Stimulated activated CD8-positive, alpha-beta memory T cell treated with anti-CD3 and anti-CD28 coated beads, Interleukin-4, amount 100 ng/mL, for 4 hours (primary cell): ENCODE measurements at places on chromosomes 5 and 9.

DNA sequence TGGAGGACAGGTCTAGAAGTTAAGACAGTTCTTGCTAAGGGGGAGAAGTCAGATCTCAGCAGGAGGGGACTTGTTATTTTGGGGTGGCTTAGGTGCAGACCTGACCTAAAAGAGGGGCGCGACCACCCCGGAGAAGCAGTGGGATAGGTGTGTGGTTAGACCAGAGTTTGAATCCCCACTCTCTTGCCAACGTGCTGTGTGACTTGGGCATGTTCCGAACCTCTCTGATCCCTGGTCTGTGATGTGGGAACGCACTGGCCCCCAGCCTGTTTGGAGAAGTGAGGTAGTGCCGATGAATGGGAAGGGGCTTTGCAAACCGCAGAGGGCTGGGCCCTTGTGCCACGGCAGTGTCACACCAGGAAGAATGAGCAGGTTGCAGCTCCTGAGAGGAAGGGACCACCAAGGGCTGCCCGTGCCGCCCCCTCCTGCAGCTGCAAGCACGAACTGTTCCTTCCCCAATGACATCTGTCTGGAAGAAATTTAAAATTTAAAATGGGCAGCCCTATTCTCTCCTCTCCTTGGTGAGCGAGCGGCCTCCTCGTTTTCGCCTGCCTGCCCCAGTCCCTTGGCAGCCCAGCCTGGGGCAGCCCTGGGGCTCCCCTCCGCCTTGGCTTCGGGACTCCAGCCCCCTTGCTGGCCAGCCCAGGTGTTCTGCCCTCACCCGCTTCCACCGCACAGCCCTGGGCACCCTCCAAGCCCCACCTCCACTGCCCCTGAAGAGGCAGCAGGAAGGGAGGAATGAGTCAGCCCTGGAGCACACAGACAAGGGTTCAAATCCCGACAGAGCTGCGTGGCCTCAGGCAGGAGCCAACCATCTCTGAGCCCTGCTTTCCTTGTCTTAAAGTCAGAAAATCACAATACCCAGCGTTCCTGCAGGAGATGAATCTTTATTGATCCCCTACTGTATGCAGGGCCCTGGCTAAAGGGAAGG, 1.6 kb downstream of the FIBCD1 start:
- no peak for DNase-seq

DNA sequence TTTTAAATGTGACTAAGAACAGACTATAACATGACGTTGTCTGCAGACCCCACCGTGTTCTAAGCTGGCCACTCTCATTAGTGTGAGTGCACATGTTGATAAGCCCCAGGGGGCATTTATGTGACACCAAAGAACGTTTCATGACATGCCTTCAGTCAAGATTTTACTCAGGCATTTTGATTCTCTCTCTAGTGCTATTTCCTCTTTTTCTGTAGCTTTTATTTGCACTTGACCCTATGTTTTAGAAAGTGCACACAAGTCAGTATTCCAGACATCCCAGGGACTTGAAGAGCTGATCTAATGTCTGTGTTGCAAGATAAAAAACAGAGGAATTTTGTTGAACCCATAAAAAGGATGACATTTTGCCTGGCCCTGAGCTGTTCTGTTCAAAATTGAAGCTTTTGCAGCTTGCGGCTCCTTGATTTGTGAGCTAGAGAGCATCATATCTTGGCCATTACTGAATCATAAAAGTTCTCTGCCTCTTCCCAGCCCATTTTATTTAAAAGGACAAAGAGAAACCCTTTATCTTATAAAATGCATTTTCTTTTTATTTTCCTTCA, 80.9 kb upstream of the TYRP1 start:
- DNase-seq, result no peak

- no peak for DNase-seq
Observed at GRCh38 chr9:111301195-111301594, 28.8 kb downstream of the OR2K2 start.

- DNase-seq, result no peak
Observed at GRCh38 chr9:112187404-112187803, 12.3 kb upstream of the SUSD1 start.

GRCh38 chr9:21455320-21455719, 15.1 kb downstream of the IFNA1 start:
- DNase-seq, result no peak

DNA sequence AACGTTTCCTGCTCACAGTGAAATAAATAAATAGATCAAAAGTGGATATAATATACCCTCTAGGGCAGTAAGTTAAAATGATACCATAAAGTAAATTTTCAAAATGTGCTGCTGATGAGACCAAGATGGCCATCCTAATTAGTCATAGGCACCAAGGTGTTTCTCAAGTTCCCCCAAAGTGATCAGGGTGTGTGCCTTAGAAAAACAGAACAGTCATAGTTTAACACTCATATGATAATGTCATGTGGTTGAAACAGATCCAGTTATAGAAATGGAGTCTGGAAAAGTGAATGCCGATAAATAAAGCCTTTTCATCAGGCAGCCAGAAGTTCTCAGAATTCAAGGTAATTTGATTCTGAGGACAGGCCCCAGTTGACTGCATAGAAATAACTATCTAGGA, 161.5 kb upstream of the CDKN2B start:
- no peak for DNase-seq

DNA sequence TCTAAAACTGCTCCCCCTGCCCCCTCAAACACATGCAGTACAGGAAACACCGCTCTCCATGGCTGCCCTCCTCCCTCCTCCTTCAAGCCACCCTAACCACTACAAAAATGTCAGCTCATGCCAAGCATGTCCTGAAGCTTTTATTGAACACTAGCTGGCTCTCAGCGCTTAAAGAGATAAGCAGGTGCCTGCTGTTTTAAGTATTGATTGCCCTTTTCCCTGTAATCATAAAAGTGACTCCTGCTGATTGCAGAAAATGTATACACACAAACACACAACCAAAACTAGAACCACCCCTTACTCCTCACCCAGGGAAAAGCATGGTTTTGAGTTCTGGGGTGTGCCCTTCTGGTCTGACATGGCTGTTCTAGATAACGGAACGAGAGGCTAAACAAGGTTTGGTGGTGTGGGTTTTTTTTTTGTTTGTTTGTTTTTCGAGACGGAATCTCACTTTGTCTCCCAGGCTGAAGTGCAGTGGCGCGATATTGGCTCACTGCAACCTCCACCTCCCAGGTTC, 3.7 kb upstream of the UCK1 start:
- no peak for DNase-seq

DNA sequence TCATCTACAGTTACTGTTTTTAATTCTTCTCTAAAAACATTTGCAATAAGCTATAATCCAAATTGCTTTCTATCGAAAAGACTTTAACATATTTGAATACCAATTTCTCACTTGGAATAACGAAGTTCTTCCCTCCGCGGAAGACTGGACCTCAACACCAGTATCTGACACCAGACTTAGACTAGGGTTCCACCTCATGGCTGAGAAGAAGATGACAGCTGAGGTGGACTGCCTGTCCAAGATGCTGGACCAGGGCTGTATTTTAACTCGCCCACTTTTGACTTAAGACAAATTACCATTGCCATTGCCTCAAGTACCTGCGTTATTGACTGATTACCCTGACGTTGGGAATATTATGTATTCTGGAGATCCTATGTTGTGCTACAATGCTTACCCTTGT, 34.1 kb downstream of the ZMAT2 start:
- no peak for DNase-seq

- no peak for DNase-seq
Observed at GRCh38 chr9:90953200-90953599, 151.6 kb downstream of the SYK start.

GRCh38 chr5:172266676-172267092, 16.9 kb downstream of the UBTD2 start:
- no peak for DNase-seq

- no peak for DNase-seq
Observed at GRCh38 chr9:91419222-91420191, 4.1 kb downstream of the NFIL3 start.

GRCh38 chr5:113266913-113267227, 167.9 kb downstream of the TSSK1B start:
- no peak for DNase-seq

DNA sequence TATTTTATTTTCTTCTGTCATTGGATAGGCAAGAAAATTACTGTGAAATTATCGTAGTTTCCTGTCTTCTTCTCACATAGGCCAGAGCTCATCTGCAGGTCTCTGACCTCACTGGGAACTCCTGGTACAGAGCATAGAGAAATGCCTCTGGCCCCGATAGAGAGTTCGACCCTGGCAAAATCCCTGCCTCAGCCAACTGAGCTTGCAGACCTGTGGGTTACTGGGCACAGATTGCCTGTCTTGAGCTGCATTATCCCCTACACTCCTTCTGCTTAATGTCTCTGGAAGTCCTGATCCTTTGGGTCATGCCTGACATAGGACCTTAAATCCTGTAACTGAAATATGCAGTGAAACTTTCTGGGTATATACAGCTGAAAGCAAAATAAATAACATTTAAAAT, 439.3 kb upstream of the CTNND2 start:
- DNase-seq, result no peak

GRCh38 chr5:38448568-38449350, 107.7 kb downstream of the LIFR start:
- DNase-seq, result no peak

- DNase-seq, result no peak
Observed at GRCh38 chr5:79420248-79420647, 93.7 kb downstream of the HOMER1 start.

DNA sequence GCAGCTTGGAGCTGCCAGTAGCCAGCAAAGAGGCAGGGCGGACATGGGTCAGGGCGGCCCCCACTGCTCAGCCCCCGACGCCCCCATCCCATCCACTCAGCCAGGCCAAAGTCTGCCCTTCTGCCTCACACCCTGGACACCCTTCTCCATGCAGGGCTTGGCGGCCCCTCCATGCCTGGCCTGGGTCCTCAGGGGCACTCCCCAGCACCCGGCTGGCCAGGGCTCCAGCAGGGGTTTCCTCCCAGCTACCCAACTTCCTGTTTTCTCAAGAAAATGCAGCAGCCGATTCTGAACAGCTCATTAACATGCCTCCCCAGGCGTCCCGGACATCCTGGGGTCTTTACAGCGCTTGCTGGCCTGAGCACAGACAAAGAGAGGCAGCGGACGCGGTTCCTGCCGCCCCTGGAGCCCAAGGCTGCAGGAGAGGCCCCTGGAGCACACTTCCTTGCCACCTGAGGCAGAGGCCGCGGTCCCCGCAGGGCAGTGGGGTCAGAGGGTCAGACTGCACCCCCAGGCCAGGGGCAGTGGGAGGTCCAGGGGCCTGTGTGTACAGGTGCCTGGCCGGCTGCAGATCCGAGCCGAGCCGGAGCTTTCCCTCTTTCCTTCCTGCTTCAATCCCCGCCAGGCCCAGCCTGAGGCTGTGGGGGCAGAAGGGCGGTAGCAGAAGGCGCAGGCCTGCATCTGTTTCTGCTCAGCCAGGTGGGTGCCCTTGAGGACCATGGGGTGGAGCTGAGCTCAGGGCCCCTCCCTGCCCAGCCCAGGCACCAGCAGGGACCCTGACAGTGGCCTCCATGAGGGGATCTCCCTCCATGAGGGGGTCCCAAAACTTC, 18.7 kb upstream of the NRARP start:
- no peak for DNase-seq

DNA sequence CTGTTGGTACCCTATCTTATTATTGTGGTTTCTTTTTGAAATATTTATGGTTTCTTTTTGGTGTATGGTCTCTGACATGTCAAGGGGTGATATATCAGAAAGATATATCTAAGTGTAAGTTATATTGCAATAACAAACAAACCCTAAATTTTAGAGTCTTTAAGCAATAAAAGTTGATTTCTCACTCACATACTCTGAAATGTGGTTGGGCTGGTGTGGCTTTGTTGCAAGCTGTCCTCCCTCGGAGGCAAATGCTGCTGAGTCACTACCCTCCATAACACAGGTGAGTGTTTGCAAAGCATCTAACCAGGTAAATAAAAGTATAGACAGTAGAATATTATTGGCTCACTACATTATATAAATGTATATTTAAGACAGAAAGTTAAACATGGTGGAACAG, 253.2 kb downstream of the CDH18 start:
- no peak for DNase-seq

DNA sequence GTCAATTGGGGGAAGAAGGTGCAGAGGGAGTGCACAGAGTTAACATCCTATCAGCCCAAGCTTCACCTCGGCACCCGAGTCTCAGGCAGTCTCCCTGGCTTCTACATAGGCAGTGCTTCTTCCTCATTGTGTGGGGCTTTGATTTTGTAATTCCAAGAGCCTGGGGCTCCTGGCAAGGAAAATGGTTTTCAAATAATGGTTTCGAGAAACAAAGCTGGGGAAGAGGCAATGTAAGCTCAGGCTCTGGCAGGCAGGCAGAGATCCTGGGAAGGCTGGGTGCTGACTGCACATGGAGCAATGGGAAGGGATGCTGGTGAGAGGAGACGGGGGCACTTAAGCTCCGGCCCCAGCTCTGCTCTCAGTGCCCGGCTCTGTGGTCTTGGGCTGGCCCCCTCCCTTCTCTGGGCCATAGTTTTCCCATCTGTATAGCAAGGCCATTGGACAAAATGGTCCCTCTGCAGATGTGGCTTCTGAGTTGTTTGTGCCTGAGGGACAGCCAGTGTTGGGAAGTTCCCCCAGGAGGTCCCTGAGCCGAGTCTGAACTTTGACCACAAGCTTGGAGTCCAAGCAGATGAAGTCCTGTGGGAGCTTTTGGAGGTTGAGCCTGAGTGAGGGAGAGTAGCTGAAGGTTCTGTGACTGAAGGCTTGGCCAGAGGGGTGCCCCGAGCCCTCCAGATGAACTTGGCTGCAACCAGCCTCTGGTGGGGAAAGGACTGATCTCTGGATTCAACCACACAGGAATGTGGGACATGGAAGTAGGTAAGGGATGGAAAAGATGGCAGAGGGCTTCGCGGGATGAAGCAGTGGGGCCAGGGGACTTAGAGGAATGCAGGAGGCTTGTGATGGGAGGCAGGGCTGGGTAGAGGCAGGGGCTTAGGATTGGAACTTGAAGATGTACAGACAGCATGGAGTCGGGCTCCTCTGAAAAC, 28.5 kb upstream of the IL17B start:
- no peak for DNase-seq

DNA sequence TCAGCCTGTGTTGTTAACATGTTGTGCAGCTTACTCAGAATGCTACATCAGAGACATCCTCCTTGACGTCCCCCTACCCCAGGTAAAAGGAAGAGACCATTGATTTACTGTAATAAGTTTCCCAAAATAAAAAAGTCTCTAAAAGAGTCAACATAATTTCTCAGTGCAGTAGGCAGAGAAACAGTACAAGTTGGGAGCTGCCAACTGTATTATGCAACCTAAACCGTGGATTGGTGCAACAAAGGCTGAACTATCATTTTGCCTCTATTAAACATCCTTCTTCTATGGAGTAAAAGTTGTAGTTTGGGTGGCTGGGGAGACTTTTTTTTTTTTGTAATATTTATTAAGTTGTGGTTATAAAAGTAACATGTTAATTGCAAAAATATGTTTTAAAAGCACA, 208.0 kb downstream of the NR3C1 start:
- DNase-seq, result no peak

DNA sequence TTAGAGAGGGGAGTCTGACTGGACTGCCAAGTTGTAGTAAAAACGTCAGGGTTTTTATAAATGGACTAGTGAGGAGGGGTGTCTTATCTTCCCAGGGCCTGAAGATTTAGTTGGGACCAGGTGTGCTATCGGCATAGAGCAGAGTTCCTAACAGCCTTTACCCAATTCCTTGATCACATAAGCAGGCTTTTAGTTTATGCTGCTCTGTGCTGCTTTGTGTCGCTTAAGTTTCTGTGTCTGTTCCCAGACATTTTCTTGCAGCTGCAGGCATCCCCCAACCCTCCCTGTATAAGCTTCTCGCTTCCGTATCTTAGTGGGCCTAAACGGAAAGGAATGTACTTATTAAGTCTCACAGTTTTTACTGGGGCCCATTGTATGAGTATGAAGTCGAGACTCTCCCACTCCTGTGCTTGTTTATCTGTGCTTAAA, 2.6 kb upstream of the SMC5 start:
- no peak for DNase-seq

- no peak for DNase-seq
Observed at GRCh38 chr5:115788440-115788839, 28.0 kb downstream of the CDO1 start.
